ENCODE measurements at places on chromosomes 16 and 17. TPM values are rescaled to one million over a fixed set of nuclear protein-coding genes. Genes with fewer than 3 reads are reported as not detected.
A peak's percentile ranks its signal among the peaks of the same experiment; 100 is the strongest.

HIGD1B gene
- polyA plus RNA-seq: 1.8 TPM

NPIPB2 gene
- polyA plus RNA-seq: 26.0 TPM

FBF1 gene
- polyA plus RNA-seq: 52.1 TPM

GLIS2 gene
- 11.5 TPM for polyA plus RNA-seq

HOXB1 gene
- polyA plus RNA-seq: 0.07 TPM

TUBD1 gene
- polyA plus RNA-seq: 11.3 TPM

NUBP2 gene
- 39.4 TPM for polyA plus RNA-seq

PPY gene
- 0.34 TPM for polyA plus RNA-seq

DRG2 gene
- 38.1 TPM for polyA plus RNA-seq

C1QL1 gene
- 14.3 TPM for polyA plus RNA-seq

DNA sequence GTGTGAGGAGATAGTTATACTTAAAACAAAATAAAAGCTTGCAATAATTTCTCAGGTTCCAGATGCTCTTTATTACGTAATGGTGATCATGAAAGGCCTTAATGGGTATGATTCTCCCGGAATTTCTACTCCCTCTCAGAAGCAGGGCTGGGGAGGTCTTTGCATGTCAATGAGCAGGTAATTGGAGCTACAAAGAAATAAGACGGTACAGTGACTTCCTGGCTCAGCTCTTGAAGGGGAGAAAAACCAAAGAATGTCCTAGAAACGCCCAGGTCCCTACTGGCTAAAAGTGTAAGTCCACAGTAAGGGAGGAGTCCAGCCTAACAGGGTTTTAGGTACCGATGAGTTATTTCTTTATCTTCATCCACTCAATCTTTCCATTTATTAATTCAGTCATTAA is 390.9 kb downstream of the TMEM114 start:
- H3K27me3 ChIP-seq: no peaks in the 10 kb centered on the region
- no peak overlapping the region for H3K27ac ChIP-seq
- DNase-seq: no peak
- no peaks in the 10 kb centered on the region for H3K4me1 ChIP-seq
- H3K4me3 ChIP-seq: no peak overlapping the region

DNA sequence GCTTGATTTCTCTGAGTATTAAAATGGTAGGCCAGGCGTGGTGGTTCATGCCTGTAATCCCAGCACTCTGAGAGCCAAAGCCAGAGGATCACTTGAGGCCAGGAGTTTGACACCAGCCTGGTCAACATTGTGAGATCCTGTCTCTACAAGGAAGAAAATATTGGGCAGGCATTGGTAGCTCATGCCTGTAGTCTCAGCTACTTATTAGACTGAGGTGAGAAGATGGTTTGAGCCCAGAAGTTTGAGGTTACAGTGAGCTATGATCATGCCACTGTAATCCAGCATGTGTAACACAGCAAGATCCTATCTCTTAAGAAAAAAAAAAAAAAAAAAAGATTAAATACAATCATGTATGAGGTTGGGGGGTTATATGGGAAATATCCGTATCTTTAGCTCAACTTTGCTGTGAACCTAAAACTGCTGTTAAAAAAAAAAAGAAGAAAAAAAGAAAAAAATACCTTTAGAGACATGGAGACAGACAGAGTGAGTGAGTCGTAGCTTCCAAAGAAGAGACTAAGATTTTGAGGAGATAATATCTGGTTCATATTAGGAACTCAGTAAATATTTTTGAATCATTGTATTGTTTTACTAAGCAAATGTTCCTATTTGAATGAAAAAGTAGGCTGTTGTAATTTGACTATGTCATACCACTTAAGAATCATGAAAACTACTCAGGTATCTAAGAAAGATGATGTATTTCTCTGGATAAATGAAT is 325.7 kb upstream of the TBX2 start:
- no peak overlapping the region for H3K27ac ChIP-seq
- no peak for DNase-seq
- H3K4me1 ChIP-seq: no peaks in the 10 kb centered on the region
- no peaks in the 10 kb centered on the region for H3K36me3 ChIP-seq
- no peaks in the 10 kb centered on the region for H3K27me3 ChIP-seq
- H3K4me3 ChIP-seq: no peak overlapping the region

- peaks cover 7% of the 10 kb centered on the region for H3K36me3 ChIP-seq
- H3K4me3 ChIP-seq: peak overlapping the region; percentile 59
- no peaks in the 10 kb centered on the region for H3K27me3 ChIP-seq
- H3K27ac ChIP-seq: peak overlapping the region; percentile 10
Measured at GRCh38 chr17:77141846-77142449, 1.2 kb downstream of the SEC14L1 start.

- H3K4me1 ChIP-seq: peaks cover 14% of the 10 kb centered on the region
- no peak for DNase-seq
- peaks cover 2% of the 10 kb centered on the region for H3K27me3 ChIP-seq
- H3K36me3 ChIP-seq: no peaks in the 10 kb centered on the region
- no peak overlapping the region for H3K27ac ChIP-seq
Measured at GRCh38 chr17:40614431-40615067, 33.1 kb downstream of the SMARCE1 start.

DNA sequence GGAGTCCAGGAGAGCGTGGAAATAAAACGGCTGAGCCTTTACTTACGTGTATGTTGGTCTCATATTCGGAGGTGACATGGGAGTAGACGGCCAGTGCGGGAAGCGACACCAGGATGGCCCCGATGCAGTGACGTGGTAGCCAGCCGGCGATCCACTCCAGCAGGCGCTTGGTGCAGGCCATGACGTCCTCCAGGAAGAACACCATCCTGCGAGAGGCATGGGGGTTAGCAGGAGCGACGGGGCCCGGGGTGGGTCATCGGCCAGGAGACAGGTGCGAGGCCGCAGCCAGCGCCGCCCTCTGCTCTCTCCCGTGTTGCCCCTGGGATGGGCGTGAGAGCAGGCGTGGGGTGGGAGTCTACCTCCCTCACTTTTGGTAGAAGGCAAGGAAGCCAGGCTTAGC is 98.6 kb upstream of the CREBBP start:
- H3K4me3 ChIP-seq: no peak overlapping the region
- peaks cover 5% of the 10 kb centered on the region for H3K4me1 ChIP-seq
- H3K27ac ChIP-seq: no peak overlapping the region
- H3K27me3 ChIP-seq: no peaks in the 10 kb centered on the region
- H3K36me3 ChIP-seq: peaks cover 27% of the 10 kb centered on the region

DNA sequence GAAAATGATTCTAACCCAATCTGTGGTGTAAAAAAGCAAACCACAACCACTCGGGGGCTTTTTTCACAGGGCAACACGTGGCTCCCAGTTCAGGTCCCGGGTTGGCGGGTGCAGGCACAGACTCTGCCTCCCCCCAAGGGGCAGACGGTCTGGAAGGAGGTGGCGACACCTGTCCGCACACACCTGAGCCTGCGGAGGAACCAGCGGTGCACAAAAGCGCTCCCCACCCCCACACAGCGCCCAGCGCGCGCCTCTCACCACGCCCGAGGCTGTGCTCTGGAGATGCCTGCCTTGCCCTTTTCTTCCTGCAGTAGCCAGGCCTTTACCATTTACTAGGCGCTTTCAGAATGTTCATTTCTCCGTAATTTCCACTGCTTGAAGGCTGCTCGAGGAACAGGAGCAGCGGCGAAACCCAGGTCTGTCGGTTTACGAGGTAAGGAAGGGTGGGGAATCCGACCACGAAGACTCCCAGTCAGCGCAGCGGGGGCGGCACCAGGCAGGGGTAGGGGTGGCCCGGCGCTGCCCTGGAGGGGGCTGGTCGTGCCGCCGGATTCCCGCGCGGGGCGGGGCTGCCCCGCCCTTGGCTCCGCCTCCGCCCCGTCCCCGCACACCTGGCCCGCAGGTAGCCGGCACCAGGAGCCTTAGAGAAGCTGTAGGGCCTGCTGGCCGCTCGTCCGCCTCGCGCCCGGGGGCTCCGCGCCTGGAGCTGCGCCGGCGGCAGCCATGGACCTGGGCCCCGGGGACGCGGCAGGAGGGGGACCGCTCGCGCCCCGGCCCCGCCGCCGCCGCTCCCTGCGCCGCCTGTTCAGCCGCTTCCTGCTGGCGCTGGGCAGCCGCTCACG is at the start of gene USP43:
TSS of gene USP43 (plus strand) at position 608 of the 842 bp plus-strand sequence. CDS start at position 724, 116 bp downstream.
- peaks cover 11% of the 10 kb centered on the region for H3K27me3 ChIP-seq
- H3K4me1 ChIP-seq: peaks cover 16% of the 10 kb centered on the region
- H3K36me3 ChIP-seq: no peaks in the 10 kb centered on the region
- peak within 1 kb of the TSS; percentile 99 for H3K27ac ChIP-seq

GRCh38 chr16:32116080-32116479 is 137.0 kb upstream of the TP53TG3D start:
- peaks cover 8% of the 10 kb centered on the region for H3K27me3 ChIP-seq
- no peak for DNase-seq
- no peaks in the 10 kb centered on the region for H3K36me3 ChIP-seq
- no peaks in the 10 kb centered on the region for H3K4me1 ChIP-seq

GRCh38 chr16:55492756-55493380 is 13.9 kb downstream of the MMP2 start:
- DNase-seq: no peak
- peaks cover 43% of the 10 kb centered on the region for H3K36me3 ChIP-seq
- H3K4me1 ChIP-seq: peaks cover 4% of the 10 kb centered on the region
- no peak overlapping the region for H3K27ac ChIP-seq
- H3K27me3 ChIP-seq: no peaks in the 10 kb centered on the region
- no peak overlapping the region for H3K4me3 ChIP-seq

DNA sequence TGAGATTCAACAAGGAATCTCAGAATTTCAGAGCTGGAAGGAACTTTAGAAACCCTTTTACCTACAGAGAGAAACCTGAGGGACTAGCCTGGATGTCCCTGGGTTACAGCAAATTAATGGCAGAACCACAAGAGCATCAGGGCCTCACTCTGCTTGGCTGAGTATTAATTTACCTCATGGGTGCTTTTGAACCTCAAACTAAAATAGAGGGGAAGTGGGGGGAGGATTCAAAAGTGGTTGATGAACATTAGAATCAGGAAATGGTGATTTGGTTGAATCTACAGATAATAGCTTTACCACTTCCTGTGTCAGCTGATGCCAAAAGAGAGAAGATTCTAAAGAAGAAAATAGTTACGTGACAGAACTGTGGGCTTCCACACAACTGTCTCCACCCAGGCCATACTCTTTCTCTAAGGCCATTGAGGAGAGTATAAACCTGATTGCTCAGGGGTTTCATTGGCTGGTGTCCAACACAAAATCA is 11.3 kb upstream of the SKAP1 start:
- H3K27ac ChIP-seq: no peak overlapping the region
- no peaks in the 10 kb centered on the region for H3K36me3 ChIP-seq
- H3K27me3 ChIP-seq: no peaks in the 10 kb centered on the region
- H3K4me3 ChIP-seq: no peak overlapping the region

DNA sequence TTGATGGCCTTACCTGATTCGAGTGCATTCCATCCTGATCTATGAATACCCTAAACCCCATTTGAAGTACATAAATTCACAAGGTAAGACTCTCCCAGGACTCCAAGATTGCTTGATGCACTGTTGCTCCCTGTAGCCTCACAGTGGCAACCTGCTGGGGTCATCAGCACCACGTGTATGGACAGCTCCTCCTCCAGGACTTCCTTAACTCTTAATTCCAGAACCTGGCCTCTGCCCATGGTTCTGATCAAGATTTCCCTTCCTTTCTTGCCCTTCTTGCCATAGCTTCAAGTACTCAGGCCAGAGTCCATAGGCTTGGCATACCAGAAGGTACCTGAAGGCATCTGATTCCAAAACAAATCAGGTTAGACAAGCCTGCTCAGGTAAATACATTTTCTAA is 34.0 kb upstream of the NLK start:
- H3K4me3 ChIP-seq: no peak overlapping the region
- H3K36me3 ChIP-seq: no peaks in the 10 kb centered on the region
- H3K27me3 ChIP-seq: no peaks in the 10 kb centered on the region

GRCh38 chr17:70158591-70158990 is 10.7 kb upstream of the KCNJ2 start:
- H3K27ac ChIP-seq: no peak overlapping the region
- no peaks in the 10 kb centered on the region for H3K27me3 ChIP-seq
- no peak overlapping the region for H3K4me3 ChIP-seq
- H3K36me3 ChIP-seq: no peaks in the 10 kb centered on the region
- DNase-seq: no peak
- no peaks in the 10 kb centered on the region for H3K4me1 ChIP-seq

DNA sequence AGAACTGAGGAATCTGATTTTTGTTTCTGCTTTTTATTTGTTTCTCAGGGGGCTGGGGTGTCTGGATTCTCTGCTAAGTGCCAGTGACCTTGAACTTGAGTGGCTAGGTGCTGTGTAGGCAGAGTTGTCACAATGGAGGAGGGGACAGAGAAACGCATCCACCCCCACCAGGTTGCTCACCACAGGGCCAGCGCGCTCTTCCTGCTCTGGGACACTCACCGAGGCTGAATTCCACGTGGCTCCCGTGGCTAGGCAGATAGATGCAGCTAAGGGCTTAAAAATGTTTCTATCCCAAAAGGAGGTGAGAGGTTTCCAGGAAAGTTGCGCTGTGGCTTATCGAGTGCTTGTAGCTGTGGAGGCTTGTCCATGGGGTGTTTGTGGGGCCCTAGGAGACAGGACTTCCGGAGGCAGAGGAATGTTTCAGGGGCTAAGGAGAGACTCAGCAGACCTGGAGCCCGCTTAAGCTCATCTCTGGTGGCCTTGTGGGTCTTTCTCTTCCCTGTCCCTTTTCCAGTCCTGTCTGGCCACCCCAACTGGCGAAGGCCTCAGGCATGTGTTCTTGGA is 36.8 kb downstream of the ADCY7 start:
- no peak overlapping the region for H3K27ac ChIP-seq
- no peak for DNase-seq
- H3K36me3 ChIP-seq: no peaks in the 10 kb centered on the region
- H3K4me1 ChIP-seq: no peaks in the 10 kb centered on the region

- no peak overlapping the region for H3K4me3 ChIP-seq
- H3K4me1 ChIP-seq: no peaks in the 10 kb centered on the region
- H3K27me3 ChIP-seq: no peaks in the 10 kb centered on the region
- no peak overlapping the region for H3K27ac ChIP-seq
- H3K36me3 ChIP-seq: no peaks in the 10 kb centered on the region
- DNase-seq: peak; percentile 50
Measured at GRCh38 chr16:55530316-55530856, 21.5 kb downstream of the LPCAT2 start.

DNA sequence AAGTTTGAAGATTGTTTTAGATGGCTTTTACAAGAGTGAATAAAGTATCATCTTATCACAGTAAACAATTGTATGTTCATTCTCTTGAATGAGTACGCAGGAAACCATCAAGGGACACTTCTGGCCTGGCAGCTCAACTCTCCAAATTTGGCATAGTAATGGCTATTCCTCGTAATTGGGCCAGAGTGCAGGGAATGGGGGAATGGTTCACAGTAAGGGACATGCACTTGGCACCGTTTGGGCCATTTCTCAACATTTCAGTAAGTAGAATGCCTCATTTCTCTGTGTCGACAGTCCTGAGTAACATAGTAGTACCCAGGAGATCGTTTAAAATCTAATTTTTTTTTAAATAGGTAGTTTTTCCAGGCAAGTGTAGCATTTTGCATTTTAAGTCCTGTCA is 309.6 kb downstream of the KCNJ2 start:
- no peaks in the 10 kb centered on the region for H3K27me3 ChIP-seq
- no peaks in the 10 kb centered on the region for H3K36me3 ChIP-seq
- no peak for DNase-seq
- H3K4me3 ChIP-seq: no peak overlapping the region
- no peaks in the 10 kb centered on the region for H3K4me1 ChIP-seq

DNA sequence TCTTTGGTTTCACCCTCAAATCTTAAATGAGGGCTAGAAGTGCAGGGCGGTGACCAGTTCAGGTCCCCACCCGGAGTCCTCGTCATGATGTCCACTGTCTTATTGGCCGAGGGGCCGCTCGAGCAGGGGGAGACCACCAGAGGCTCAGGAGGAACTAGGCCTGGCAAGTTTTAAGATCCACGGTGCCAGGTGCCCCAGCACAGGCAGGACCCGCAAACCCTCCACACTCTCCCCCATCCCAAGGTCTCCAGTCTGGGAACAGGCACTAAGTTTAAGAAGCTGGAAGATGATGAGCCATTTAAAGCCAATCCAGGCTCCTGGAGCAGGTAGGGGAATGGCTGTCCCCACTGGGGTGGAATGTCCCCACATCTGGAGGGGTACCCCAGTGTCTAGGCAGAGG is 4.1 kb downstream of the DLX3 start:
- no peaks in the 10 kb centered on the region for H3K36me3 ChIP-seq
- H3K27ac ChIP-seq: no peak overlapping the region
- H3K4me1 ChIP-seq: peaks cover 17% of the 10 kb centered on the region
- no peak overlapping the region for H3K4me3 ChIP-seq
- no peak for DNase-seq

All from large intestine (tissue), 12 donors.